Stimulated activated CD4-positive, alpha-beta T cell treated with anti-CD3 and anti-CD28 coated beads, Interleukin-4, amount 100 ng/mL, for 24 hours (primary cell): ENCODE measurements at places on chromosomes 5 and 9.

DNA sequence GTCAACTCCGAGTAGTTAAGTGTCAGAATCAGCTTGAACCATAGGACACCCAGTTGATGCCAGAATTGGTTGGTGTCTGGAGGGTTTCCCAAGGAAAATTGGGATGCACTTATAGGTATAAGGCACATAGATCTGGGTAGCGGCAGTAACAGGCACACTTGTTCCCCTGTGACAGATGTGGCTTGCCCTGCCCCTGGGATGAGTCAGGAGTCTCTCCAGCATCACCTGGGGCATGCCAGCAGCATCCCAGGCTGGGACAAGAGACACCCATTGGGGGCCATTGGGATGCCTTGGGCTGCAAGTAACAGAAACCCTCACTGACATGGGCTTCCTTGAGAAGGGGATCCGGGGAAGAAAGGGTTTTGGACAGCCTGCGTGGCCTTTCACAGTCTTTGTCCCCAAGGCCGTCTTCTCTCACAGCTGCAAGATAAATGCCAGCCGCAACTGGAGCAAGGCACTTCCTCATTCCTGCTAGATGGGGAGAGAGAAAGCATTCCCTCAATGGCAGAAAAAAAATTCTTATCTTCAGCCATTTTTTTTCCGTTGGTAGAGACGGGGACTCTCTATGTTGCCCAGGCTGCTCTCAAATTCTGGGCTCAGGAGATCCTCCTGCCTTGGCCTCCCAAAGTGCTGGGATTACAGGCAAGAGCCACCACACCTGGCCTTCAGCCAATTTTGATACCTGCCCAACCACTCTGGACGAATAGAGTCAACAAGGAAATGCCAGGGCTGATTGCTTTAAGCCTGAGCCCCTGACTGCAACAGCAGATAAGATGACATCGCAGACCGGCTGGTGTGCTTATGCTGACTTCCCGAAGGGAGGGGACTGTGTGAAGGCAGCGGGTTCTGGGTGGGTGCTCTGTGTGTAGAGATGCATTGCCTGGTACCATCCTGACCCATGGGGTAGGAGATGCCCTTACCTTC, 13.3 kb upstream of the RNF130 start:
- DNase-seq: no peak

DNA sequence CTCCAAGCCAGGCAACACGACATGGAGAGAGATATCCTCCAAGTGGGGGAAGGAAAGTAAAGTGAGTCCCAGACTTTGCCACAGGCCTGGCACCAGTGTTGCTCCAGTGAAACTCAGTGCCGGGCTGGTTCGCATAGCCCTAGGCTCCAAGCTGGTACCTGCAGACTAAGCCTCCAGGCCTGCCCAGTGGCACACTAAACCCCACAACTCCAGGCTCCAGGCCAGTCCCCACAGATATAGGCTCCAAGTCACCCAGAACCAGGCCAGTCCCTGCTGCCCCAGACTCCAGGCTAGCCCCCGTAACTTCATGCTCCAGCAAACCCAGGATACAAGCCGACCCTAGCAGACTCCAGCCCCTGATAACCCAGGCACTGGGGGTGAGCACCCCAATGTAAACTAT, 23.0 kb upstream of the AP3B1 start:
- DNase-seq: no peak

DNA sequence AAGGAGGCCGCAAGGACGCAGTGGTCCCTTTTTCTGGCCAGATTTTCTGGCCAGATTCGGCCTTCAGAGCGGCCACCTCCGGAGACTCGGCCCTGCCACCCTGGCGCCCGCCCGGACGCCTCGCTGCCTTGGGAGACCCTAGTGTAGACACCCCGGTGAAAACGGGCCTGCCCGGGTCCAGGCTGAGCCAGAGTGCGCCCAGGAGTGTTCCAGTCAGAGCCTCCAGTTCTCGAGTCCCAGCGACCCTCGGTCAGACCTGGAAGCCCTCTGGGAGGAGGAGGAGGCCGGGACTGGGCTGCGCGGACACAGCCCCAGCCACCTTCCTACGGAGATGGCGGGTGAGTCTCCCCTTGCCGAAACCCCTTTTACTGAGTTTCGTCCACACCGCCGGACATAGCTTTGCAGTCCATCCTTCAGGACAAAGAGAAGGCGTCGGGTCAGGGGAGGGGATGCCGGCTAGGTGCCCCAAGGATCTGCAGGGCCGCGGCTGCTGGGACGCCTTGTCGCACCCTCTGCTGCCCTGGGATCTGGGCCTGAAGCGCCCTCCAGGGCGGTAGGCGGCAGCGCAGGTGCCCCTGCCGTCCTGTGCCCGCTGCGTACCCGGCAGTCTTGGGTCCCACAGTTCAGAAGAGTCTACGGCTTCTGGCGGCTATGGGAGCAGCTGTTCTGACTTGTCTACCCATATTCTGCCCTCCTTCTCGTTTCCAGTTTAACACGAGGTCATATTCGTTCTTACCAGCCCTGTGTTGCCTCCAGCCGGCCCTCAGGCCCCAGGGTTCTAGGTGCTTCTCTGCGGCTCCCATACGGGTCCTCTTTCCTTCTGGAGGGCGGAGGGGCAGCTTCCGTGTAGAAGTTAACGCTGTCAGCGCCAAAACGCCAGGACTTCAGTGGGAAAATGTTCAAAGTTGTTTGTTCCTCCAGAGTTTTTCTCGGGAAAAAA, 1771.7 kb upstream of the CDH9 start:
- no peak for DNase-seq

DNA sequence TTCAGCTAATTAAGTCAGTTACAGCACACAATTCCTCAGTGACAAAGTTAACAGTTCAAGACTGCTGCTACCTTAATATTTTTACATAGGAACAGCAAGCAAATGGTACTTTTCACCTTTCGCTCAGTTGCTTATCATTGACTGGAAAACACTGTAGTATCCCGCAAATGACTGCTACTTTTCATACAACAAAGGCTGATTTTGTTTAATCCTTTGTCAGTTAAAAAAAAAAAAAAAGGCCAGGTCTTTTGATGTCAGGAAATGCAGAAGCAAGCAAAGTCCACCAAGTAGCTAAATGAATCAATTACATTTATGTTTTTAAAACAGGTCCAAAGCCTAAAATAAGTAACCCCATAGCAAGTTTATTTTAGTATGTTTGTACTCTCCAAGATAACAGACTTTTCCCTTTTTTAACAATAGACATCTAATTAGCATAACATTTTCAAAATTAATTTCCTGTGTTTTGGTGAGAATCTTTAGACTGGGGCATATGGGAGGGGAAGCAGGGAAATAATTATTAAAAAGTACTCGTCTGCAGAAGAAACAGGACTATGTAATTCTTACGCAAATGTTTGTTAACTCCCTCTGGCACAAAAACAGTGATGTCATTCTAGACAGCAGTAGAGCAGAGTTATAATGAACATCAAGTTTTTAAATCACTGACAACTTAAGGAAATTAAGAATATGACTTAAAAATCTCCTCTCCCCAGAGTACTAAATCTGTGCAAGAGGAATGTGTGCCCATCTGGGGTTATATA, 9.6 kb downstream of the PFDN1 start:
- DNase-seq: no peak

DNA sequence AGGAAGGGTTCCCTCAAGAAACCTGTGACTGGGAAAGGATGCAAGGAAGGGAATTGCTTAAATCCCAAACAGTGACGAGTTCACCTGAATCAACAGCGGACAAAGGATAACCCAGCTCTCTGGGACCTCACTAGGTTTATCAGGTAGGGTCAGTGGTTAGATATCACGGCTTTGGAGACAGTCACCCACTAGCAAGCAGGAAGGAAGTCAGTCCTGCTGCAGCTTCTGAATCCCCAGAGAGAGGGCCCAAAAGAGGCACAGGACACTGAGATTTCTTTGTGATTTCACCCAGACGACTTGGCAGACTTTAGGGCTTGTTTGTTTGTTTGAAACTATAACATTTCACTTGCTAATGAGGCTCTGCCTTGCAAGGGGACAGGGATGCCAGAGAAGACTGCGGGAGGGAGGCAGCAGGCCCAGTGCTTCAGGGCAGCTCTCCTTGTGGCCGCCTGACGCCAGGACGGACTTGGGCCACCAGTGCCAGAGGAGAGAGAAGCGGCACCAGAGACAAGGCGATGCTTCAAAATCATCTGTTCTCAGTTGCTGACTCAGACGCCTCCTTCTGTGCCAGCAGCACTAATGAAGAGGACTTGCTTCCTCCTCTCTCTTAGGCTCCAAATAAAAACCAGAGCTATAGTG, 275.6 kb upstream of the SLC30A5 start:
- DNase-seq: no peak

- DNase-seq: no peak
Measured at GRCh38 chr9:12784461-12785259, 9.8 kb downstream of the LURAP1L start.

DNA sequence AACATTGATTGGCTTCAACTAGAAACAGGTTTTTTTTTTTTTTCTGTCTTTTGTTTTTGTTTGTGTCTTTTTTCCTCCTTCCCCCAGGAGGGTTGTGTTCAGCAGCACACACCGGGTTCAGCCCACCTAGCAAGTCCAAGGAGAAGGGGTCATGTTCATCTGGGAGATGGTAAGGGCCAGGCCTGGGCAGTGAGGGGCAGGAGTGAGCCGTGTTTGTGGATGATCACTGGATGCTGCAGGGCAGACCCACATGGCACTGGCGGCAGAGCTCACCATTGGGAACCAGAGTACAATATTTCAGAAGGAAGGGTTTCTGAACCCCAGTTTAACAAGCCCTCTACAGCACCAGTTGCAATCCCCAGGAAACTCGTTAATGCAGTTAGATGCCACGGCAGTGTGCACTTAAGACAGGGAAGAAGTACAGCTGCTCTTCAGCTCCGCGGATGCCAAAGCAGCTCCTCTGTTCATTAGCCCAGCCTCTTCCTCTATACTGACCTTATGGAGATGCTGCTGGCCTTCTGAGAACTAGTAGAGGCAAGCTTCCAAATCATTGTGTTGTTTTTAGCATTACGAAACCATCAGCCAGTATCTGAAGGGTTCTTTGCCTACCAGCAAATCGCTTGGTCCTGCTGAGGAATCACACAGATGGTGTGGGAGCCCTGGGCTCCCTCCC, 508.2 kb upstream of the WWC1 start:
- DNase-seq: no peak

DNA sequence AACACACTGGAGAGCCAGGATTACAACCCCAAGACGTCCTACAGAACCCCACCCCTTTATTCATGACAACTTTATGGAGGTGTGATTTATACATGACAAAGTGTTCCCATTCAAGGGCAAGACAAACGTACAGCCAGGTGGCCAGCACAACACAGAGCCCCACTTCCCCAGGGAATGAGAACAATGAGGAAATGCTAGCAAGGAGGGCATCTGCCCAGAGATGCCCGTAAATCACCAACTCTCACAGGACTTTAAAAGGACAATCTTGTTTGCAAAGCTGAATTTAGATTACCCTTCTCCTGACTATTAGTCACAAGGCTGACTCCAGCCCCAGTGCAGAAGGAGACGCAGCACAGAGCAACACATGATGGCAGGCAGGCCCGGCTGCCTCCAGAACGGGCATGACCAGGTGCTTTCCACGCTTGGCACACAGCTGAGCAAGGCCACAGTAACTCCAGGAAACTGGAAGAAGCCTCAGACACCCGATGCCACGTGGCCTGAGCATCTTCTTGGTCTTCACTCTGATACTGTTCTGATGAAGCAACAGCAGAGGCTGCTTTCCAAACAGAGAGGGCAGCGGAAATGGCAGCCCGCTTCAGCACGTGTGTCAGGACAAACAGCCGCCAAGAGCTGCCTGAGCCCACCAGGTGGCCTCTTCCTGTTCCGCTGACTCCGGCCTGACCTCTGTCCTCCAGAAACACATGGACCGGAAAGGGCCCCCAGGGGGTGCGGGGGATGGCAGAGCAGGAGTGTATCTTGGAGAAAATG, 51.4 kb downstream of the ROR2 start:
- DNase-seq: no peak

DNA sequence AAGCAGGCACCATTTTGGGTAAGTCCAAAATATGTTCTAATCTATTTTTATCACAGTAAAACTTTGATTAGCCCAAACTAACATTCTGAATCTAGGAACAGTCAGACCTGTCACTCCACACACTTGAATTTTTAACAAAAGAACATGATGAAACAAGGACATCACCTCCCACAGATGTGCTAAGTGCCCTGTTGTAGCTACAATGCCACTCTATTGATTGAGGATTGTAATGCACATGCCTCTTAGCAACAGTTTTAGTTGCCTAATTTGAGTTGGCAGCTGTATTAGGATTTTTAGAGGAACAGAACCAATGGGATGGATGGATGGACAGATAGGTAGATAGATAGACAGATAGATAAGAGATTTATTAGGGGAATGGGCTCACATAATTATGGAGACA, 20.3 kb upstream of the RNF20 start:
- no peak for DNase-seq

DNA sequence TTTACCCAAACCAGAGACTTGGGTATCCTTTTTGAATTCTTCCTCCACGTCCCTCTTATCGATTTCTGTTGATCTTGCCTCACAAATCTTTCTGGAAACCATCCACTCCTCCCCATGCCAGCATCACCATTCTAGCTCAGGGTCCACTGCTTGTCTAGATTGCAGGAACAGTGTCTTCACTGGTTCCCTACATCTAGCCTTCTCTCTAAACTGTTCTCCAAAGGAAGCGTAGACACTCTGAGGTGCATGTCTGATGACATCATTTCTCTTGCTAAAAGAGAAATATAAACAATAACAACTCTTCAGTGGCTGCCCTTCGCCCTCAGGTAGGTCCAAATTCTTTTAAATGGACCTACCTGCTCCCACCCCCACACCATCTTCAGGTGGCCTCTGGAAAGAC, 200.1 kb downstream of the DCP2 start:
- DNase-seq: no peak

- no peak for DNase-seq
Measured at GRCh38 chr5:172868436-172868923, 34.4 kb downstream of the ERGIC1 start.

- DNase-seq: peak; percentile 63
Measured at GRCh38 chr5:95822542-95823181, at the start of gene GLRX. Gene GLRX (minus strand): TSS chr5:95822726. CDS start chr5:95822662, 64 bp downstream.

GRCh38 chr9:119375892-119376291, 6.7 kb upstream of the BRINP1 start:
- no peak for DNase-seq

GRCh38 chr5:111976705-111977435, 219.9 kb upstream of the NREP start:
- no peak for DNase-seq

- DNase-seq: no peak
Measured at GRCh38 chr5:91146905-91147600, 236.1 kb downstream of the ARRDC3 start.

DNA sequence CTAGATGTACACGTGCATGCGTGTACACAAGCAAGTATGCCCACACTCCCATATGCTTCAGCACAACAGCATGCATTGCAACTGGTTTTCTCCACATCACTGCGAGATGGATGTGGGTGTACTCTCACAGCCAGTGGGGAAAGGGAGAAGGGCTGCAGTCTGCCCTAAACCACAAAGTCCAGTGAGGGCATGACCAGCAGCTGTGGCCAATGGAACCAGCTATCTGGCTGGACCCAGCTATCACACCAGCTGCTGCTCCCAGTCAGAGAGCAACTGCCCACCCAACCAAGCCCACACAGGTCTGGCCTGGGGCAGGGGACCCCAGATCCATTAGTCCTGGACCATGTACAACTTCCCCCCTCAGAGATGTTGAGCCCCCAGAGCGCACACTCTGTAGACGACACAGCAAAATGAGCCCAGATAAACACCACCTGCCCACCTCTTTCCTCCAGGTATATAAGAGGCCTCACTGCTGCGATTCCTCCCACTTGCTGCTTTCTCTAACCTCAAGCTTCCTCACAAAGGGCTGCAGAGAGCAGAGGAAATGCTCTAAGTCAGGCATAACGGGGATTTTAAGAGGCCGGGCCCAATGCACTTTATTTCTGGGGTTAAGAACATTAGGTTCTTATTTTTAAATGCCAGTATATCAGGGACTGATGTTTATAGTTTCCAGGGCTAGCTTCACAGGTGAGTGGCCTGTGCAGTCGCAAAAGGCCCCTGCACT, 39.0 kb downstream of the SHB start:
- DNase-seq: no peak
